ENCODE measurements at places on chromosomes 2 and 18.

DNA sequence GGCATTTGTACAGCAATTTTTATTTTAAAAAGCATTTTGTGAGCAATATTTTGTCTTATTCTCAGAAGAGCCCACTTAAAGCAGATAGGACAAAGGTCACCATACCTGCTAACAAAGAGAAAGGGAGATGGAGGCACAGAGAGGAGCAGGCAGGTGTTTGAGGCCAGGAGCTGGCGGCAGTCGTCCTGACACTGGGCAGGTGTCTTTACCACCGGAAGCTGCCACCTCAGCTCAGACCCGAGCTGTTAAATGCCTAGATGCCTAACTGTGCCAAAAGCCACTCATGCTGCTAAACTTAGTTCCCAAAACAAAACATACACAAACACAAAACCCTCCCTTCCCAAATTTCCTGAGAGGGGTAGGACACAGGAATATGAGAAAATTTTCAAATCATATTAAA, 120.9 kb downstream of the CNTNAP5 start:
- no peak for DNase-seq

GRCh38 chr2:168999668-169000213, 31.4 kb downstream of the ABCB11 start:
- DNase-seq: no peak

DNA sequence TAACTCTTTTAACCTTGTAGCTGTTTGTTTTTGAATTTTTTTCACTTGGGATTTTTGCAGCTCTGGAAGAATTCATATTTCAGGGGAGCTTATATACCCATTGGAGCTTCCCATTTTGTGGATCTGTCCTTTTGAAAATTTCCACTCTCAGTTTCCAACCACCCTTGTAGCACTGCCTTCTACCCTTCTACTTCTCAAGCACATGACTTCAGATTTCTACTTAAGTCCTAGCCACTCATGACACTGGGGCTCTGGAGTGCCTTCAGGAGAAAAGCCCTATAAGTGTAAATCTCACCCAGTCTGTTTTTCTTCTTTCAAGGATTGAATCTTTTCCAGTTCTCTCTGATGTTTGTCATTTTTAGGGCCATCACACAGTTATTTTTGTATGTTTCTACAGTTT, 283.7 kb upstream of the KCNH7 start:
- no peak for DNase-seq

DNA sequence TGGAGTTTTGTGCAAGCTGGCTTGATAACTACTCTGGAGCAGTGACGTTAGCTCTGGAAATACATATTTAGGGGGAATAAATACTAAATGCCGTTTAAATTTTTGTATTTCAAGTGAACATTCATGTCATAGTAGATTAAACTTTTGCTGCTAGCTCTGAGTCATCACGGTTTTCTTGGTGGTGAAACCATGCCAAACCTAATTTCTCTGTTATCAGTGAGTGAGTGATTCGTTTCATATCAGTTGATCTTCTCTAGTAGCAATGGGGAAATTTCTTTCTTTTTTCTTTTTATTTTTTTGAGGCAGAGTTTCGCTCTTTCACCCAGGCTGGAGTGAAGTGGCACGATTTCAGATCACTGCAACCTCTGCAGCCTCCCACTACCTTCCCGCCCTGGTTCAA, 211.1 kb downstream of the PTPRM start:
- no peak for DNase-seq

DNA sequence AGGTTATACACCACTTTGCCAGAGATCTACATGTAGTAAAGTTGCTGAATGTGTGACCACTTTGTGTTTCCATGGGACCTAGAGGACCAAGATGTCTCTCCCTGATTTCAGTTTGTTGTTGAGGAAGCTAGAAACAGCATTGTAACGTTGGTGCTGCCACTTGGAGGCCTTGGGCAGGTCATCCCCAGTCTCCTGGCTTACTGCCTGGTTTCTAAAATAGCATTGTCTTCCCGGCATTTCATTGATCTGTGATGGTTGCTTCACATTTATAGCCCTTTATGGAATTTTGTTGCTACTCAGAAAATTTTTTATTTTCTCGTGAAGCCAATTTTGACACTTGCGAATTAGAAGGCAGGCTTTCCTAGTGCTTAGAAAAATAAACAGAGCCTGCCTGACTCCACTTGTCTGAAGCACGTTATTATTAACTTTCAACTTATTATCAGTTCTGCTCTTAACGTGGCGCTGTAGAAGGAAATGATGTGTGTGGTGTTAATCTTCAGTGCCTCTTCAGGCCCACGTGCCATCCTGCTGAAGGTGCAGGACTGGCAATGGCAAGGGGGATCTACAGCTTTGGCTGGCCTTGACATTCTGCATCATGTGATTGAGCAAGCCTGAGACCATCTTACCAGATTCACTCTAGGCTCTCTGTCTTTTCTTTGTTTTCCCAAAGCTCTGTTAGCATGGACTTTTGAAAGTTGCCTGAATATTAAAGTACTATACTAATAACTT, 59.9 kb downstream of the INPP4A start:
- no peak for DNase-seq

DNA sequence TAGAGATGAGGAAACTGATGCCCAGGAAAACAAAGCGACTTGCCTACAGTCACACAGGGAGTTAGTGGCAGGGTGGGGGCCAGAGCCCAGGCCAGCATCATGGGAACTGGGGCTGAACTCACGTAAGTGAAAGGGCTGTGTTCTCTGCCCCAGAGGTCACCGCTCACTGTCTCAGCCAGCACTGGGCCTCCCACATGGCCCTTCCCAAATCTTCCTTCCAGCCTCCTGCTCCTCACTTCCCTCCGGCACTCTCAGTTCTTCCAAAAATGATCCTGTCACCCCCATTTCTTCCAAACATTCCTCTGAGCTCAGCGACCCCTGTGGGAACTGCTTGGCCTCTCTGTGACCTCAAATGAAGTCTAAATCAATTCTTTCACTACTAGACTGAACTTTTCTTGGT, 90.5 kb upstream of the TMEM247 start:
- DNase-seq: no peak

DNA sequence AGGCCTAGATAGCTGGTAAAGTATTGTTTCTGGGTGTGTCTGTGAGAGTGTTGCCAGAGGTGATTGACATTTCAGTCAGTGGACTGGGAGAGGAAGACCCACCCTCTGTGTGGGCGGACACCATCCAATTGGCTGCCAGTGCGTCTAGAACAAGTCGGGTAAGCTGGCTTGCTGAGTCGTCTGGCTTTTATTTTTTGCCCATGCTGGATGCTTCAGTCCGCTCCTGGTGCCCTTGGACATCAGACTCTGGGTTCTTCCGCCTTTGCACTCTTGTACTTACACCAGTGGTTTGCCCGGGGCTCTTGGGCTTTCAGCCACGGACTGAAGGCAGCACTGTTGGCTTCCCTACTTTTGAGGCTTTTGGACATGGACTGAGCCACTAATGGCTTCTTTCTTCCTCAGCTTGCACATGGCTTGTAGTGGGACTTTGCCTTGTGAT, 24.3 kb downstream of the DIS3L2 start:
- DNase-seq: no peak

GRCh38 chr18:25517881-25518715, 166.1 kb upstream of the ZNF521 start:
- DNase-seq: no peak

GRCh38 chr2:183179156-183179555, 54.9 kb downstream of the NUP35 start:
- DNase-seq: no peak

DNA sequence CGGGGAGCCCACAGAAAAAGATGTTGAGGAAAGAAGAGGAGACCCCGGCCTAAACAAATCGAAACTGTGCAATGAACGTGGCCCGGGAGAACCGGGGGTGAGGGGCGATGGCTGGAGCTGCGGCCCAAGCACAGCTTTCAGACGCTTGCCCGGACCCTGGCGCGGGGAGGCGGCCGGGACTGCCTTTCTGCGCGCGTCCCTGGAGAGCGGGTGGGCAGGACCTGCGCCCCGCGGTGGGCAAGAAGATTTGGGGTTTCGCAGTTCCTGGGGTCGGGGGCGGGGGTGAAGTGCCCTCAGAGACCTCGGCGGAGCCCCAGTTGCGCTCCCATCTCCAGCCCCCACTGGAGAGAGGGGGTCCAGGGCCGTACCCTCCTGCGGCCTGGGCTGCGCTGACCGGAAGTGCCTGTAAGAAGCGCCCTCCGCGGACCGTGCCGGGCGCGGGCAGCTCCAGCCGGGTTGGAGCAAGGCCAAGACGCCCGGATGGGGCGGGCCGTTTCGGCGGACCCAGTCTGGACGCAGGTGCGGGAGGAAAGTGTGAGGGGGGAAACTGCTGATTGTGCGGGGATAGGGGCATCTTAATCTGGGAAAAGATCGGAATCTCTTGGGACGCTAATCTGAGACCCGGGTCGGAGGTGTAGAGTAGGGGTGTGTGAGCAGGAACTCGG, 11.6 kb downstream of the EN1 start:
- no peak for DNase-seq

- DNase-seq: no peak
Observed at GRCh38 chr2:88059979-88060906, 4.7 kb upstream of the KRCC1 start.

- DNase-seq: no peak
Observed at GRCh38 chr2:215396595-215397313, 39.1 kb downstream of the FN1 start.

DNA sequence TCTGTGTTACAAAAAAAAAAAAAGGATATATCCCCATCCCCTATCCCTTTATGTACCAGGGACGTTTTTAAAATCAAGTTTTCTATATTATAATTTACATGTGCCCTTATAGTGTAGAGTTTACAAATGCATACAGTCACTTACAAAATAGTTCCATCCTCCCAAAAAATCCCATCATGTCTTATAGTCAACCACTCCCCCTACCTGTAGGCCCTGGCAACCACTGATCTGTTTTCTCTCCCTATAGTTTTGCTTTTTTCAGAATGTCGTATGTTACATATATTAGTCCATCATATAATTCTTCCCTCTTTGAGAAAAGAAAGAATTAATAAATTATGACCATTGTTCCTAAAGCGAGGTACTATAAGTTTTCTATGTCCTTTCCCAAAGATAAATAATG, 17.8 kb downstream of the CFAP210 start:
- no peak for DNase-seq

DNA sequence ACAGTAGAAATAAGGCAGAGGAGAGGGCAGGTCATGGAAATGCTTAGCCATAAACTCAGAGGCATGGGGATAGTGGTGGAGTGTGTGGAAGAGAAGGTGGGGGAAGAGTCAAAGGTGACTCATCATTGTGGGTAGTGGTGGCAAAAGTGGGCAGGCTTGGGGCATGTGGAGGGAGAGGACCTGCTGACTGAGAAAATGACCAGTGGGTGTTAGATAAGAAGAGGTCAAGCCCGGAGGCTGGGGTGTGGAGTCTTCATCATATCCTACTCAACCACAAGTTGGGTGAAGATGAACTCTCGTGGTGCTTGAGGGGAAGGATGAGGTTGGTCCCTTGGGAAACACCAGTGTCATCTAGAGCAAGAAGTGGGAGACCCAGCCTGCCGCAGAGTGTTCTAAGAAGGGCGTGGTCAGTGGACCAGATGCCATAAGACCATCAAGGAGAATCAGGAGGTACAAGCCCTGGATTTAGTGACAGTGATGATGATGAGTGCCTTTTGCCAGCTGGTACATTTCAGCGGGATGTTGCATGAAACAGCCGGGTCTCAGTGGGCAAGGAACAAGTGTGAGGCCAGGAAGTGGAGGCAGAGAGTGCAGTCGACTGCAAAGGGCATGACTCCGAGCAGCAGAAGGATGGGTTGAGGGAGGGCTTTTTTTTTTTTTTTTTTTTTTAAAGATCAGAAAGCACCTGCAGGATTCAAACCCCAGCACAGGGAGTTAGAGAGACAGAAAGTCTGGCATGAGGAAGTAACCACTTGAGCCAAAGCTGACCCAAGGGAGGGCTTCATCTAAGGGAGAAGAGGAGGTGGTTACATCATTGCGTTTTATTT, 122.6 kb upstream of the SPRED2 start:
- no peak for DNase-seq

DNA sequence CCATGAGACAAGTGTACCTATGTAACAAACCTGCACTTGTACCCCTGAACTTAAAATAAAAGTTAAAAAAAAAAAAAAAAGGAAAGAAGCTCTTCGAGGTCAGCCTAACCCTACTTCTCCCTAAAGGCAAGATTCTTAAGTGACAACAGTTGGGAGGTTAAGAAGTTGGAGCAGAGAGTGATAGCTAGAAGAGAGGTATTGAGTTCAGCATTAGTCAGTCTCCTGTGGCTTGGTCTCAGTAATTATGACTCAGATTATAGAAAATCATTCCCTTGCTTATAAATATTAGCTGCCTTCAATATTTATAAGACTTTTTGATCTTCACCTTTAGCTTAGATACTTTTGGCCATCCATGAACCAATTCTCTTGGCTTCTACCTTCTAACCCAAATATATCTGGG, 926.8 kb upstream of the SLC39A10 start:
- no peak for DNase-seq

GRCh38 chr2:1492711-1493430, 79.6 kb downstream of the TPO start:
- no peak for DNase-seq

DNA sequence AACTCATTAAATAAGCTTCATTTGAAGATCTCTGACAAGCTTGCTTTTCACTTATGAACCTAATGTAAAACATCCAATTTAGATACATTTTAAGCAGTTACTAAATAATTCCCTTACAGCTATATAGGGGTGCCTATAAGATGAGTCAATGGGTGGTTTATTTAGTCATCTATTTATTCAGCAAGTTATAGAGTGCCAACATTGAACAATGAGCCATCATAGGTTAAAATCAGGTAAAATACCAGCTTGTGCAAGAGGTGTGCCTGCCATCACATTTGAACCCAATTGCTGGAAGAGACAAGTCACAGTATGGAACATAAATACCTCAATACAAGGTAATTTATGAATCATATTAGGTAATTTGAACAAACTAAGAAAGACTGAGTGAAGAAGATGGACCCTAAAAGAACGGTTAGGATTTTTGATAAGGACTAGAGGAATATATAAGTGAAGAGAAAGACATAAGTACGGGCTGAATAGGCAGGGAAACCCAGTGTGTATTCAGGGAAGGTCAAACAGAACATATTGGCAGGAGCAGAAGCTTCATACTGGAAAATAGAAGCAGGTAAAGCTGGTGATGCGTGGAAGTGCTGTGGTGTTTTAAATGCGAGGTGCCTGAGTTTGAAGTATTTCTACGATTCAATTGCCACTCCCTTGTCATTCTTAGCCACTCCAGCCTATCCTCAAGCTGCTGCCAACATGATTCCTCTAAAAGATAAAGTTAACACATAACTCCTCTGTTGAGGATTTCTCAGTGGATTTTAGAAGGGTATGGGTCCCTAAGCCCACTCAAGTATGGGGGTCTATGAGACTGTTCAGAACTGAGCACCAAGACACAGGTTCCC, 18.9 kb upstream of the STAT4 start:
- DNase-seq: no peak
